ENCODE measurements at places on chromosomes 6 and 20.

- no peak for DNase-seq
Observed at GRCh38 chr6:31705931-31706330, 735 bp upstream of the LY6G6F start.

GRCh38 chr6:110307368-110307767 is 50.8 kb downstream of the METTL24 start:
- DNase-seq, result no peak

DNA sequence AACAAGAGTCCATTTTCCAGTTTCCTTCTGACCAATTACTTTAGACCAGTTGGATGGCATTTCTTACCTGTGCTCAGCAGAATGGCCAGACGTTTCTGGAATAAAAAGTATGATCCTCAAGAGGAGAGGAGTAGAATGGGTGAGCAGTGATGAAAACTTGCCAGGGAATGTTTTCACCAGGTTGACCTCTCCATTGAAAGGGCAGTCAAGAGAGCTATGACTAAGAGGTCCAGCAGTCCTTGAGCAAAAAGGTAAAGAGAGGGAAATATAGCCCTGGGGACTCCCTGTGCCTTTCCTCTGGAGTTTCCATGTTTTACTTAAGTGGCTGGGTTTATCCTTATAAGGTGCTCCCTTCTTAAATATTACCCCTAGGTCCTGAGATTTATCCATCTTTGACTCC is 210.9 kb downstream of the TBX18 start:
- DNase-seq, result no peak

DNA sequence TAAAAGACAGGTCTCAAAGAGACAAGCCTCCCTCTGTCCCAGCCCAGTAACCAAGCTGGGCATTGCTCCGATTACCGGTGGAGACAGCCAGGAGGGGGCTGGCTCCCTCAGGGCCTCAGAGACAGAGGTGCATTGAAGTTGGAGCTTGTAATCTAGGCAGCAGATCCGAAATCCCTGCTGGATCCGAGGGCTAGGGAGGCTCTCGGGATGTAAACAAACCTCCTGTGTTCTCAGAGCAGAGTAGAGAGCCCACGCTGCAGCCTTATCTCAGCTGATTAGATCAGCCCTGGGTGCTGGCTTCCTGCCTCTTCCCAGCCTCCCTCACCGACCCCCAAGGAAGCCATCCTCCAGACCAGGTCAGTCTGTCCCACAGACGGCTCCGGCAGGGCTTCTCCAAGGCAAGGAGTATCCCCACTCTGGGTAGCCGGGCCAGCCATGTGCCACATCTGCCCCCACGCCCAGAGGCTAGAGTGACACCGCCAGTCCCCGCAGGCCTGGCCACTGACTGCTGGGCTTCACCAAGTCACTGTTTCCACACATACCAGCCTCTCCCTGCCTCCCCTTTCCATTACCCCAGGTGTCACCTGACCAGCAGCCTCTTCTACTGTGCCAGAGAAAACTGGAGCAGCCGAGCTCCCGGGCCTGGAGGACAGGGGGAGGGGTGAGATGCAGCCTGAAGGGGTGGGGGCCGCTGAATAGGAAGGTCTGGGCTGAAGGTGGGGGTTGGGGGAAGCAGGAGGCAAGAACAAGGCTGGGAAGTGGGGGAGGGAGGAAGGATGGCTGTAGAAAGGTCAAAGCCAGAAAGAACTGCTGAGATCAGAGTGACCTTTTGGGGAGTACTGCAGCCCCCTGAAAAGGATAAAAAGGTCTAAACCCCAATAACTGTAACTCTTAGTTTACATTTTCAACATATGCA is 6.0 kb downstream of the SDC4 start:
- no peak for DNase-seq

DNA sequence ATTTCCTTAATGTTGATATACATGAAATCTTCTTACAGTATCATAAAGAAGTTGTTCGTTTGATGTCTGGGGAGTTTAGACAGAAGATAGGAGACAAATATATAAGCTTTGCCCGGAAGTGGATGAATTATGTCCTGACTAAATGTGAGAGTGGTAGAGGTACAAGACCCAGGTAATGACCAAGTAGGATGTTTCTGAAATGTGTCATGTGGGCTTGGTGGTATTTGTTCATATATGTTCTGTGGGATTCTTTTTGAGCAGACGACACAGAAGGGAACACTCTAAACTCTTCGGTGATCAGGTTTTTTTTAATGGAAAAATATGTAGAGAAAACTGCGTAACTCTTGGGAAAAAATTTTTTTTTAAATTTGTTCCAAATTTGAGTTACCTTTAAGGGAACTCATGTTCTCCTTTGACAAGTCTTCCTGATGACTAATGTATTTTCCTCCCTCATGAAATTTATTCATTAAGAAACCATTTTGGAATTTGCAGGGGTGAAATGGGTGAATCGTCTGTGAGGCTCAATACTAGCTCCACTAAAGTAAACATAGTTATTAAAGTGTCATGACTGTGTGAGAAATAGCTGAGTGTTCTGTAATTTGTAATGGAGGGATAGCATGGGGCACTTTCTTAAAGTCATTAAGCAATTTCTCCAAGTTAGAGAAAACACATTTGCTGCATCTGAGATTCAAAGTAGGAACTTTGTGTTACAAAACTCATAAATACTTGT is 100.6 kb downstream of the MAP3K4 start:
- no peak for DNase-seq

DNA sequence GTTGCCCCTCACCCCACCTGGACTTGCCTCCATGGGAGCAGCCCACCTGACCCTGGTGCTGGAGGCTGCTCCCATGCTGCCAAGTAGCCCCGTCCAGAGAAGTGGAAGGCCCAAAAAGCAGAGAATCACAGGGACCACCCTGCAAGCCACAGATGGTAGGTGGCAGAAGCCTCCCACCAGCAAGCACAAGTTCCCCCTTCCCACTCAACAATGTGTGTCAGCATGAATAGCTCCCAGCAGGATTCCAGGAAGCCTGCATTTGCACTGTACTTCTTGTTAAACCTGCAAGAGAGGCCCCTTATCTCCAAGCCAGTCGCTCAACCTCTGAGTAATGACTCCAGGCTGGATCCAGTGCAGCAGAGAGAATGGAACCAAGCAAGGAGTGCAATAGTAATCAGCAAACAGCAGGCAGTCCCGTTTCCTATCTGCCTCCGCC is 180.8 kb upstream of the CST7 start:
- DNase-seq, result no peak

Measured in activated naive CD4-positive, alpha-beta T cell (primary cell).